CD4-positive, alpha-beta T cell treated with Interleukin-15 for 1 hour (primary cell): ENCODE measurements at places on chromosomes 13 and 19.
A peak's percentile ranks its signal among the peaks of the same experiment; 100 is the strongest.

GRCh38 chr13:44768239-44768638, 192.1 kb upstream of the TSC22D1 start:
- DNase-seq: no peak

DNA sequence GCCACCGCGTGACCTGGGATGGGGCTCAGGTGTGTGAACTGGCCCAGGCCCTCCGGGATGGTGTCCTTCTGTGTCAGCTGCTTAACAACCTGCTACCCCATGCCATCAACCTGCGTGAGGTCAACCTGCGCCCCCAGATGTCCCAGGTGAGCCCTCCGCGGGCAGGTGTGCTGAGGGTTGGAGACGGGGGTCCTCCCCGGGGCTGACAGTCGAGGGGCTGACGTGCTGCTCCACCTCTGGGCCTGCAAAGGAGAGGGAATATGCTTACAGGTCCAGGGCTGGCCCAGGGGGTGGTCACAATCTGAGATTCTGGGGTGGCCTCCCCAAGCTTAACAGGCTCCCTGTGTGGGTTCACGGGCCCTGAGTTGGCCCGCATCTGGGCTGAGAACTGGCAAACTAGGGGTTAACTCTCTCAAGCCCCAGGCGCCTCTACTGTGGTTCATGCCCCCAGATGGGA, 386 bp downstream of the VAV1 start:
- no peak for DNase-seq

DNA sequence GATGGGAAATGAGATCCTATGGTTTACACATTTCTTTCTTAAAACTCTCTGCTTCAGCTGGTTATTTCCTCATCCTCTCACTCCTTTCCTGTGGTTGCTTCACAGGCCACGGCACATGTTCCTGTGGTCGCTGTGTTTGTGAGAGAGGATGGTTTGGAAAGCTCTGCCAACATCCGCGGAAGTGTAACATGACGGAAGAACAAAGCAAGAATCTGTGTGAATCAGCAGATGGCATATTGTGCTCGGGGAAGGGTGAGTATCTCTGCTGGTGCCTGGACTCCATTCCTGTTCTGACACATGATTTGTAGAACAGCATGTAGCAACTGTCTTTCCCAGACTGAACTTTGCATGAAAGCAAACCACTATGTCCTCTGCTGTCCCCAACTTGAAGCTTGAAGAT, 254.2 kb downstream of the ITGBL1 start:
- DNase-seq: peak; percentile 16

DNA sequence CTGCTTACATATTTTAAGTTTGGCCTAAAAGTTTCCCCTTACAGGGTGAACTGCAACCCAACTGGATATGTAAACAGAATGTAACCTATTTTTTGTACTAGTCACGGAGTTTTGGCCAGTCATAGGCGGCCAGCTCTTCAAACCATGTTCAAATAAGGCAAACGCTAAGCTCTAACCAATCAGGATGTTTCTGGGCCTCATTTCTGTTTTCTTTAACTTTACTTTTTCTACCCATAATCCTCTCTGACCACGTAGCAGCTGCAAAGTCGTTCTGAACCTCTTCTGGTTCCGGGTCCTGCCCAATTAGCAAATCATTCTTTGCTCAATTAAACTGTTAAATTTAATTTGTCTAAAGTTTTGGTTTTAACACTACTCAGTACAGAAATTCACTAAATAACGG, 8.2 kb upstream of the ZMYM2 start:
- no peak for DNase-seq

GRCh38 chr13:50898338-50898737, 11.3 kb upstream of the RNASEH2B start:
- DNase-seq: no peak

DNA sequence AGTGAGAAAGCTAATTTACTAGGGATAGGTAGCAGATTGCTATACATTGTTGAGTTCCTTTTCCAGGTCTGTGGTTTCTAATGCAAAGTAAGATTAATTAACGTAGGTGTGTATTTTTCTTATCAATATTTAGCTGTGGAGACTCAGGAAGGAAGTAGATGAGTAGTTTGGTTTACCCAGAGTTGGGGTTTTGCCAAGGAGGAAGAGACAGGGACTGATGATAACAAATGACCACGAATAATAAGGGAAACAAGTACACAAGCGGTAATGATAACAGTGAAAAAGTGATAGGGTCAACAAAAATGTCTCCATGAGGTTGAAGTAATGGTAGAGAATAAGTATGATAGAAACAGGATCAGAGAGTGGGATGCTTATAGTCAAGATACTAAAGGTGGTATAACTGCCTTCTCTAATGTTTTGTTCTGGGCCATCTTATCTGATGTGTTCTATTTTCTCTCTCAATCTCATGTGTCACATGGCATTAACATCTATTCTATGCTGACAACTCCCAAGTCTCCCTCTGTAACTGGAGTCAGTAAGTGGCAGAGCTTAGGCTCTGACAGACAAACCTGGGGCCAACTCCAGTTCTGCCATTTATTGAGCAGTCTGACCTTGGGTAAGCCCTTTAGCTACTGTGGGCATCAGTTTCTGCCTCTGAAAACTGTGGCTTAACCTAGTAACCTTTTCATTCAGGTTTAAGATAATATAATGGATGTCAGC, 8.8 kb downstream of the OBI1 start:
- no peak for DNase-seq

GRCh38 chr19:46659151-46660007, 1.6 kb downstream of the DACT3 start:
- peak; percentile 26 for DNase-seq

GRCh38 chr19:41920882-41921576, 7.2 kb downstream of the ERFL start:
- DNase-seq: no peak

GRCh38 chr13:34207334-34207733, 389.4 kb downstream of the RFC3 start:
- DNase-seq: no peak

DNA sequence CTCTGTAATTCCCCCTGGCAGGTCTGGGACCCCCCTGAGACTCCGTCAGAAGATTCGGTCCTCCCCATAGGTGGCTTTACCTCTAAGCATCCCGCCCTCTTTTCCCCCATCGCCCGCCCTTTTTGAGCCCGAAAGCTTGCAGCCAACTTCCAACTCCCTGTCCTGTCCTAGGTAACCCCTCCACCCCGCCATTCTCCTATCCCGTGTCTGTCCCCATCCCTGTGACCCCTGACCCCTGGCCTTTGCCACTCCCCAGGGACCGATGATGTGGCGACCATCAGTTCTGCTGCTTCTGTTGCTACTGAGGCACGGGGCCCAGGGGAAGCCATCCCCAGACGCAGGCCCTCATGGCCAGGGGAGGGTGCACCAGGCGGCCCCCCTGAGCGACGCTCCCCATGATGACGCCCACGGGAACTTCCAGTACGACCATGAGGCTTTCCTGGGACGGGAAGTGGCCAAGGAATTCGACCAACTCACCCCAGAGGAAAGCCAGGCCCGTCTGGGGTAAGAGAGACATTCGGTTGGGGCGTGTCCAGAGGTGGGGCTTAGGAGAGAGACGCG, 488 bp downstream of the RCN3 start:
- no peak for DNase-seq

DNA sequence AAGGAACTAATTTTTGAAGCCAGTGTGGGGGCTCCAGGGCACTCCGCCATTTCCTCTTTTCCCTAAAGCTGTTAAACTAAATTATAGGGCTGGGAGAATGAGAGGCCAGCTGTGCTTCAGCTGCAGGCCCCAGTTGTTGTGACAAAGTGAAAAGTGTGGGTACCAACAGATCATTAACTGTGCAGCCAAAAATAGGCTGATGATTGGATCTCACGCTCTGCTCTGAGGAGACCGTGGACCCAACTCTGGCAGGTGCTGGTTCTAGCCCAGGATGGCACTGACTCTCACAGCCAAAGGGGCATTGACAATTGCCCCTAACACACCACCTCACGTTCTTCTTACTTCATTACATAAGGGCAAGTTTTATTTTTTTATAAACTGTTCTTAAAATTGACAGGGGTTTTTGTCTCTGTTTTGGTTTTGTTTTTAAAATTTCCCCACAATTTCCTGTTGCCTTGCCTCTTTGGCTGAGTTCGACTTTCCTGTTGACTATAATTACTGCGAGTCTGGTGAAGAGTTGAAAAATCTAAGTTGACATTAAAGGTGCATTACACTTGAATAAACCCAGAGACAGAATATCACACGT, 391.0 kb downstream of the FGF9 start:
- DNase-seq: peak; percentile 46

GRCh38 chr19:34475975-34476594, 5.5 kb upstream of the WTIP start:
- no peak for DNase-seq
